Activated naive CD4-positive, alpha-beta T cell treated with Interleukin-2 at 50 U/mL for 16 hours (primary cell): ENCODE measurements at places on chromosomes 16 and 17.

DNA sequence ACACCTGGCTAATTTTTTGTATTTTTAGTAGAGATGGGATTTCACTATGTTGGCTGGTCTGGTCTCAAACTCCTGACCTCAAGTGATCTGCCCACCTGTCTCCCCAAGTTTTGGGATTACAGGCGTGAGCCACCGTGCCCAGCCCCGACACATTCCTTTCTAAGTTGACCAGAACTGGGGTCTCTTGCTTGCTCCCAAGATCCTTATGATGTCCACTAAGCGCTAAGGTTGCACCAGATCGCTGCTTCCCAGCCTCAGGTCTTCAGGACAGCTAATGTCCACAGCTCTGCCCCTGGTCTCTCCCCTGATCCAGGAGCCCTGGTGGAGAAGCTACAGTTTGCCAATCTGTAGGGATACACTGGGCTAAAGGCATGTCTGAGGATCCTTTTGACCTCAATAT, 29.5 kb downstream of the NSMCE1 start:
- DNase-seq, result no peak

DNA sequence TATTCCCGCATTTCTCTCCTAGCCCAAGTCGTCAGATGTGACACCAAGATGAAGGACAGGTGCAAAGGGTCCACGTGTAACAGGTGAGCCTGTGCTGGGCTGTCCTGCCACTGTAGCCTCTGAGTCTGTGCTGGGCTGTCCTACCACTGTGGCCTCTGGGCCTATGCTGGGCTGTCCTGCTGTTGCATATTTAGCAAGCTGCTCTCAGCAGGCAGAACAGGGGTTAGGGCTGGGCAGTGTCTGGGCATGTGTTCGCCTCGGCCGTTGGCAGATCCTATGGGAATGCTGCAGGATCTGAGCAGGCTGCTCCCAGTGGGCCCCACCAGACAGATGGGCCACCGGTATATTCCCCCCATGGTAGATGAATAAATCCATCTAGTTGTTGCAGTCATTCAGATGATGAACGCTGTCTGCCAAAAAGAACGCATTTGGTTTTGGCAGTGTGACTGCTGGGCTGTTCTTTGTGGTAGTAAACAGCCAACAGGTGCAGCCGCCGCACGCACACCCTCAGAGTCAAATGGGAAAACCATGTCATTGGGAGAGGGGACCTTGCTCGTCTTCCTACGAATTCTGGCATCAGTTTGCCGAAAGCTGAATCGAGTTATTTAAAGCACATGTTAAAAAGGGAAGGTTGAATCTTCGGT, 49.2 kb downstream of the CRISPLD2 start:
- no peak for DNase-seq

GRCh38 chr17:72063262-72063661, 57.6 kb upstream of the SOX9 start:
- DNase-seq, result no peak

- DNase-seq, result no peak
These were observed 163.5 kb upstream of the CDH11 start for GRCh38 chr16:65285128-65286048.

GRCh38 chr17:15650741-15651582, 31.5 kb upstream of the FBXW10B start:
- DNase-seq, result no peak

DNA sequence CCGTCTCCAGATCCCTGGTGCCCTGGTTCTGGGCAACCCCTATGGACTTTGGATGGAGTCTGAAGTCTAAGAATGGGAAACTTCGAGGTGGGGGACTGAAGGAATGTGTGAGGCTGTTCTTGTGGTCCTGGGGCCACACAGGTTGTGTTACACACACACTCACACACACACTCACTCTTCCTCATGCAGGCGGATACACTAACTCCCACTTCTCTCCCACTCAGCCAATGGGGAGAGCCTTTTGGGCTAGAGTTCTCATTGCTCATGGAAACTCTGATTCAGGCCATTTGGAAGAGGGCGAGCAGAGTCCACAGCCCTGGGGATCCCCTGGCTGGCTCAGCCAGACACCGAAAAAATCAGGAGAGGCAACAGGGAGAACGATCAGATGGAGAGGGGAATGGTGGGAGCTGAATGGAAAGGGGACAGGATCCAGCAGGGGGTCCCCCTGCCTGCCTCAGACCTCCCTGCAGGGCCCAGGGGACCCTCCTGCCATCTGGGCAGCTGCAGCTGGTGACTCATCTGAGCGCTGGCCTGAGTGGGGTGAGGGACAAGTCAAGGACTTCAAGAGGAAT, 9.1 kb downstream of the IGFBP4 start:
- no peak for DNase-seq

DNA sequence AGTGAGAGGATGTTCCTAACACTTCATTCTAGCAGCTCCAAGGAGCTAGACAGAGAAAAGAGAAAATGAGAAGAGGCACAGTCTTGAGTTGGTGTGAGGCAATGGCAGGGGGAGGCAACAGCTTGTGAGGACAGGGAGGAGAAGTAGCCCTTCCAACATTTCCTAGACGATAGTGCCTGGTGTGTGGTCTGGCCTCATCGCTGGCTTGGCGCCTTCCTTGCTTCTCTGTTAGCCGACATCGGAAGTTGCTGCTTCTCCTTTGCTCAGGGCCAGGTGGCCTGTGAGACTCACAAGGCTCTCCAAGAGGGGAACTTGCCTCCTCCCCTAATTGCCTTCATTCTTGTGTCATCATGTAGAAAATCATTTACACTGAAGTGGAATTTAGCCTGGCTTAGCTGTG, 208.7 kb downstream of the MAP2K4 start:
- no peak for DNase-seq

- DNase-seq, result no peak
These were observed 20.1 kb upstream of the HAPSTR1 start for GRCh38 chr16:9071377-9071776.

DNA sequence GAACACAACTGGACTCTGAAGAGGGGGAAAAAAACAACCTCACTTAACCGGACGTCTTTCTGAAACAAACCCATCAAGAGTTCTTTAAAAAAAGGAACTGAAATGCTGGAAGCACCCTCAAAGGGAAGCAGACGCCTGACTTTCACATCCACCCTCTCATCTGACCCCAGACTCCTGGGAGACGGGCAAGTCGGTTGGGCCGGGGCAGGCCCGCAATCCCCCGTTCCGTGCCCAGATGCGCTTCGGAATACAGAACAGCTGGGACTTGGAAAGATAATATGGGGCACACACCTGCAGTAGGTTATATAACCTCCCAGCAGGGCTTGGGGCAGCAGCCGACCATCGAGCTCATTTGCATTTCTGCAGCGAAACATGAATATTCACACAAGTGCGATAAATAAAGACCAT, 3.7 kb downstream of the ARHGAP27 start:
- no peak for DNase-seq

DNA sequence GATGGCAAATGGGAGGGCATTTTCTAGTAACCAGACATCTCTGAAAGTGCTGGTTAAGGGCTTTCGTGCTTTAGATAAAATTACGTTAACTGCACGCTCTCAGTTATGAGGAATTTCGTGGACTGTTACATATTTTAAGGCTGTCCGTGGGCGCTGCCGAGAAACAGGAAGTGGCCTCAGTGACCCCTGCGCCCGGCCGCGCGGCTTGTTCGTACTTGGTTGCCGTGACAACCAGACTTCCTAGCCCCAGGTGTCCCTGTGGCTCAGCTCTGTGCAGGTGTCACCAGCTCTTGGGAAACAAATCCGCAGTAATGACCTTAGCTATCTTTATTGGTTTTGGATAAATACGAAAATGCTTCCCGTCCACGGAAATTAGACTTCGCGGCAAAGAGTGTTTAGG, 52.7 kb downstream of the LMF1 start:
- DNase-seq, result no peak

GRCh38 chr17:7184647-7185046, 5.5 kb upstream of the ASGR1 start:
- no peak for DNase-seq

DNA sequence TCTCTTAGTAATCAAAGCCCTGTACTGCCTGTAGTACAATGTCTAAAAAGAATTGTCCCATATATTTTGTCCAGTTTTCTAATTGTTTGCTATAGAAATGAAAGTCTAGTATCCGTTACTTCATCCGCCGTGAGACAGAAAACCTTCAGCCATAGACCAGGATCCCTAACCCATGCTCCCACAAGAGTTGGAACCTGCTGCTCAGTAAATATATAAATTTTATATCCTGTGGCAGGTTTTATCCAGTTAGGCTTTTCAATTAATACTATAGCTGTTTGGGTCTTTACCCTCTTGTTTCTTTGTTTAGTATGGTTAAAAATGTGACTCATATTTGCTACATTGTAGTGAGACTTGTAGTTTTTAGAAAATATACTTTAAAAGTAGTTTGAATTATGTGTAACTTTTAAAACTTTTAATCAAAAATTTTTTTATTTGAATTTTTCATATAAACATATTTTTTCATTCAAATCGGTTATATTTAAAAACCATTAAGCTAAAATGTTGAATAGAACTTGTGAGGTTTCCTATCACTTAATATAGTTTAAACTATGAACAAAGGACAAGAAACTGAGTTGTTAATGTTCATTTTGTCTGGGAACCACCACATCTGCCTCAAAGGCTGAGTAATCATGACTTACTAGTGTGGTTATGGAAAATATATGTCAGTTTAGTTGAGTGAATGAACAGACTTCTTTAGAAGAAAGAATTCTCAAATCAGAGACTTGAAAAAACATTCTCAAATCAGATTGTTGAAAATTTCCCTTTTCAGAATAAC, 54.8 kb downstream of the VMP1 start:
- no peak for DNase-seq

DNA sequence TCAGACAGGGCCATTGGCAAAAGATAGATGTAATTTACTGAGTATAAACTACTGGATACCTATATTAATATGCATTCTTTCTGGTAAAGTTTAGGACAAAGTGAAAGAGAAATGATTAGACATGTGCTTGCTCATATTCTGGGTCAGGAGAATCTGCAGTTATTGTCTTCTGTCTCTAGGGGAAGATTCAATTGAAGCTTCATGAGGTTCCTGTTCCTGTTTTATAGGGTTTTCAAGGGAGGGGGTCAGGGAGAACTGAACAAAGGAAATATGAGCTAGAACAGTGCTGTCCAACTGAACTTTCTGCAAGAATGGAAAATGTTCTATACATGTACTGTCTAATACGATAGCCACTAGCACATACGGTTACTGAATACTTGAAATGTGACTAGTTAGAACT, 59.3 kb upstream of the CORO6 start:
- DNase-seq, result no peak

GRCh38 chr16:27700304-27700995, 150.5 kb downstream of the KATNIP start:
- no peak for DNase-seq

- peak; percentile 45 for DNase-seq
These were observed 6.1 kb downstream of the IL21R start for GRCh38 chr16:27408012-27408601.

- DNase-seq, result peak; percentile 61
These were observed 565 bp downstream of the WDR45B start for GRCh38 chr17:82647593-82648164.

DNA sequence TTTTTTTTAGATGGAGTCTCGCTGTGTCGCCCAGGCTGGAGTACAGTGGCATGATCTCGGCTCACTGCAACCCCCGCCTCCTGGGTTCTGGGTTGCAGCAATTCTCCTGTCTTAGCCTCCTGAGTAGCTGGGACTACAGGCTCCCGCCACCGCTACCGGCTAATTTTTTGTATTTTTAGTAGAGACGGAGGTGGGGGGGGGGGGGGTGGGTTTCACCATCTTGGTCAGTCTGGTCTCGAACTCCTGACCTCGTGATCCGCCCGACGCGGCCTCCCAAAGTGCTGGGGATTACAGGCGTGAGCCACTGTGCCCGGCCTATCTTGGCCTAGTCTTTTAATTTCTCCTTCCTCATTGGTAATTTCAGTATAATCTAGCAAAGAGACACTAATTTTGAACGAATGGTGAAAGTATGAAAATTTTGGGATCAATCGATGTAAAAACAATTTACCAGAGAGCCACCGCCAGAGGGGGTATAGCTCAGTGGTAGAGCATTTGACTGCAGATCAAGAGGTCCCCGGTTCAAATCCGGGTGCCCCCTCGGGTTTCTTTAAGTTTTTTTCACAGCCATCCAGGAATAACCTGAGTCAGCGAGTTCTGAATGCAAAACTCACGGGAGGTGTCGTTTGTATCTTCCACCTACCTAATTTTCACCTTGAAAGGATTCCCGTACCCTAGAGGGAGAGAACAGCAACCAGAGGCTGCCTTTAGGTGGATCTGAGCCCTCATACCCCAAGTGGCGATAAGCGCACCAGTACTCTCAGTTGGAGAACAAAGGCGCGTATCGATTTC, 2.5 kb upstream of the LASP1 start:
- DNase-seq, result peak; percentile 54

DNA sequence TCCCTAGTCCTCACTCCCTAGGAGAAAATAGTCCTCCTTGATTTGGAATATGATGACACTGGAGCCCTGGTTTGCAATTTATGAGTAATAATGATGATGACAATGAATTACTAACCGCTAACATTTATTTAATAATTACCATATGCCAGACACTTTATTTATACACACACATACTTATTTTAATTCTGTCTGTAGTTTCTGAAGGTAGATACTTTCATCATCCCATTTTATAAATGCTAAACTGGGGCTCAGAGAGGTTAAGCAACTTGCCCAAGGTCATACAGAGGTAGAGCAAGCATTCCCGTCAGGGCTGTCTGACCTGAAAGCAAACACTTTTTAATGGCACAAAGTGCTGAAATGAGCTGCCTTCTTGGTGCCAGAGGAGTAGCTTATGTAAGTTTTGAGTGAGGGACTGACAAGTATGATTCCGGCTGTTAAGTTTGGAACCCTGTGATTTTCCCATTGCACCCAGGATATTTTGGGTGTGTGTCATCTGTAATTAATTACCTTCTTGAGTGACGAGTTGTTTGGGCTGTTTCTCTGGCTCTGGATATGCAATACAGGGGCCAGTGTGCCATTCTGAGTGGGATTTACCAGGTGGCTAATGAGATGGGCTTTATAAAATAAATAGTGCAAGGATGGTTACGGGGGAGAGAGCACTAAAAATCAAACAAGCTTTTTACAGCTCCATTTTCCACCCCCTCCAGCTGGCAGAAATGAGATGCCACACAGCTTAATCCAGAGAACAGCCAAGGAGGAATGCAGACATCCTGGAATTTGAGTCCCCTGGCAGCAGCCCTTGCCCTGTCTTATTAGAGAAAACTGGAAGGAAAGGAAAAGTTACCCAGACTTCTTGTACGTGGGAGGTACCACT, 211.8 kb downstream of the SNX29 start:
- DNase-seq, result no peak

- no peak for DNase-seq
These were observed 7.5 kb upstream of the MPHOSPH6 start for GRCh38 chr16:82177555-82177954.

GRCh38 chr17:61597607-61598006, 6.6 kb upstream of the NACA2 start:
- no peak for DNase-seq

DNA sequence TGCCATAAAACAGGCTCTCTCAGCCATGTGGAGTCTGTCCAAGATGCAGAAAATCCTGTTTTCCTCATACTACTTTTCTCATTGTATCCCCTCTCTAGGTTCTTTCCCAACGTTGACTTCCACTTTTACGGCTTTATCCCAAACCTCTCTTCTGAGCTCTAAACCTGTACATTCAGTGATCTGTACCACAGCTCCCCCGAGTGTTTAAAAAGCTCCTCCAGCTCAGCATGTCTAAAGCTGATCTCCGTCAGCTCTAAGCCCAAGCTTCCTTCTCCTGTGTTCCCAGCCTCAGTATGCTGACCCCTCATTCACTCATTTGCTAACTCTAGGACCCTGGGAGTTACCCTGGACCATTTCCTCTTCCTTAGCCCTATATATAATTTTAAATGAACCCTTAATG, 144.6 kb downstream of the DNAH9 start:
- DNase-seq, result no peak
